ENCODE measurements at places on chromosomes 1 and 21. TPM values are rescaled to one million over a fixed set of nuclear protein-coding genes. Genes with fewer than 3 reads are reported as not detected.

PEX14 gene
- 2.1 TPM for total RNA-seq

ANGPTL3 gene
- total RNA-seq, result not detected

HES2 gene
- total RNA-seq, result not detected

WNT3A gene
- not detected for total RNA-seq

TDRD5 gene
- total RNA-seq, result not detected

APCS gene
- not detected for total RNA-seq

- no peak for DNase-seq
Measured at GRCh38 chr21:39265603-39266002, 47.8 kb downstream of the BRWD1 start.

DNA sequence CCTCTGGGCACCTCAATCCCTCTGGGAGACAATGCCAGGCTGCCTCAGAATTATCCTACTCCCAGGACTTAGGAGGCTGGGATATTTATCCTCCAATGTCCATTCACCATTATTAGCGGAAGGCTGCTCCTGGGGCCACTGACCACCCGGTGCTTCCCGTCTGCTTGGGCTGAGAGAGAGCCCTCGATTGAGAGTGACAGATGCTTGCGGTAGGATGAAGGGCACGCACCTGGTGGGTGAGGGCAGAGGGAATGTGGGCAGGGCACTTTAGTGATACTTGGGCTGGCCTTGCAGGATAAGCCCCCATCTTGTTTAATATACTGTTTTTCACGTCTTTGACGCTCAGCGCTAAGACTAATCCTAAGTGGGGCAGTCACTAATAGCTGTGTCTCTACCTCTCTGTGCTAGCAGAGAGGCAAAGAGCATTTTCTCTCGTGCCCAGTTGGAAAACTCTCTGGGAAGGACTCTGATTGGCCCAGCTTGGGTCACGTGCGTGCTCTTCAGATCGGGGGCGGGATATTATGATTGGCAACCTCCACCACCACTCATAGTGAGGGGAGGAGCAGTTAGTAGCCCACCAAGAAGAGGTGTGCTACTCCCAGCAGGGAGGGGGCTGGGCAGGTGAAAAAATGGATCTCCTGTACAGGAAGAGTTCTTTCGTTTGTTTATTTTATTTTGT, 10.6 kb upstream of the PARS2 start:
- no peak for DNase-seq

- peak; percentile 76 for DNase-seq
Measured at GRCh38 chr1:225767634-225768540, 9.7 kb upstream of the SRP9 start.

GRCh38 chr1:12592496-12592895, 25.5 kb downstream of the DHRS3 start:
- DNase-seq, result no peak

- DNase-seq, result no peak
Measured at GRCh38 chr1:67053535-67053784, 488 bp downstream of the SLC35D1 start.

DNA sequence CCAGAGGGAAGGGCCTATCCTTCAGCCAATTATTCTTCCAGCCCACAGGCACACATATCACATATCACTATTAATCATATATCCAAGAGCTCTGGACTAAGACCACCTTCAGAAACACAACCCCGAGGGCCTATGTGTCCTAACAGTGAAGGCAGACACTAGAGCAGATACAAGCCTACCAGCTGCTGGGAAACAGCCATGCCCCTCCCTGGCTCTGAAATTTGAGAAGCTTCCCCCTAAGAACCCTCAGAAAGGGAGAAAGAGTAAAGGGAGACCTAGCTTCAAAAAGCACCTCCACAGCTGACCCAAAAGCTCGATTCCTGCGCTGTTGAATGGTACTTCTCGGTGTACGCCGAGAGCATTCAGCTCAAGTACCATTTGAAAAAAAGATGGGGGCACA, 17.4 kb downstream of the CNN3 start:
- DNase-seq, result no peak

- DNase-seq, result no peak
Measured at GRCh38 chr21:15667010-15667409, 62.8 kb upstream of the USP25 start.

- DNase-seq, result no peak
Measured at GRCh38 chr1:59291561-59291960, 5.3 kb upstream of the FGGY start.

GRCh38 chr1:13775916-13776315, 75.9 kb downstream of the PRDM2 start:
- DNase-seq, result no peak

DNA sequence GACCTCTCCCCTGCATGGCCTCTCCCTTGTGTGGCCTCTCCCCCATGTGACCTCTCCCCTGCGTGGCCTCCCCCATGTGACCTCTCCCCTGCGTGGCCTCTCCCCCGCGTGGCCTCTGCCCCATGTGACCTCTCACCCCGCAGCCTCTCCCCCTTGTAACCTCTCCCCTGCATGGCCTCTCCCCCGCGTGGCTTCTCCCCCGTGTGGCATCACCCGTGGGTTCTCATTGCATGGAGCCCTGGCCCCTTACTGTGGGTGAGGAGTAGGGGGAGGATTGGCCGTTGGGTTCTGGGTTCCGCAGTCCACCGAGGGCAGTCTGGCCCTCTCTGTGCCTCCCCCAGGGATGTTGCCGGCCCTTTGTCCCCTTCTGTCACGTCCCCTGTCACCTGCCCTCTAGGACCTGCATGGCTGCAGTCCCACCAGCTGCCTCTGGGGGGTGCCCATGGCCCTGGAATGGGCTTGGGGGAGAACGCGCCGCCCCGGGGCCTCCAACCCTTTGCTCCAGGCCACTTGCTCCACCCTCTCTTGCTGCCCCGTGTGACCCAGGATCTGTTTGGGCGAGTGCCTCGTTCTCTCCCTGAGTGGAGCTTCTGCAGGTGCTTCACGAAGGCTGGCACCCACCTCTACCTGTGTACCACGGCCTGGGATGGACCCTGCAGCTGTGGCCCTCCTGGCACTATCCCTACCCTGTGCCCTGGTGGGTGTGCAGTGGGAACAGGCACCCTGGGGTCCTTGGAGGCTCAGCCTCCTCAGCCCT, 21.3 kb downstream of the RRP1 start:
- DNase-seq, result peak; percentile 73

DNA sequence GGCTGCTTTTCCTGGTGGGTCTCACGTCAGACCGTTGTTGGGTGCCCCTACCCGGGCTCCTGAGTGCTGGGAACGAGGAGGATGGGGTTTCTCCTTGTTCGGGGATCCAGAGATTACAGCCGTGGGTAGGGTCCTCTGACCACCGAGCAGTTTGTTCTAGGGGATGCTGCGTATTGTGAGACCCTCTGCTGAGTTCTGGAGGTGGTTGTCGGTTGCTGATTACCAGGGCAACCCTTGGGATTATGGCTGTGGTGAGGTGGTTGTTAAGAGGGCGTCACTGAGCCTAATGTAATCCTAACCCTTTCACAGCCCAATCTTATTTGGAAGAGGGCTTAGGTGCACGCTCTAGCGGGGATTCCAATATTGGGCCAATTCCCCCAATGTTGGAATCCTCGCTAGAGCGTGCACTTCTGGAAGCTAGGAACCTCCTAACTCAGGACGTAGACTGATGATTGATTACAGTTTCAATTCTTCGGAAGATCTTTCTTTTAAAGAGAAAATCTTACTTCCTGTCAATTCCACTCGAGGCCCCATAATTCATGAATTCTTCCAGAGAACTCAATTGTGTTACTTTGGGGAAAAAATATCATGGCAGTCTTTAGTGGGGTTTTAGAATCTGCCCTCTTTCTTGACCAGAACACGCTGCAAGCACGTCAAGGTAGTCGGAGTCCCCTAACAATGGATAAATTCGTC, 483 bp downstream of the TCEANC2 start:
- no peak for DNase-seq

- no peak for DNase-seq
Measured at GRCh38 chr1:192943108-192943507, 116.1 kb downstream of the UCHL5 start.

- peak; percentile 76 for DNase-seq
Measured at GRCh38 chr1:111739925-111740765, 950 bp upstream of the INKA2 start.

- no peak for DNase-seq
Measured at GRCh38 chr1:60088620-60089155, 15.1 kb upstream of the C1orf87 start.

DNA sequence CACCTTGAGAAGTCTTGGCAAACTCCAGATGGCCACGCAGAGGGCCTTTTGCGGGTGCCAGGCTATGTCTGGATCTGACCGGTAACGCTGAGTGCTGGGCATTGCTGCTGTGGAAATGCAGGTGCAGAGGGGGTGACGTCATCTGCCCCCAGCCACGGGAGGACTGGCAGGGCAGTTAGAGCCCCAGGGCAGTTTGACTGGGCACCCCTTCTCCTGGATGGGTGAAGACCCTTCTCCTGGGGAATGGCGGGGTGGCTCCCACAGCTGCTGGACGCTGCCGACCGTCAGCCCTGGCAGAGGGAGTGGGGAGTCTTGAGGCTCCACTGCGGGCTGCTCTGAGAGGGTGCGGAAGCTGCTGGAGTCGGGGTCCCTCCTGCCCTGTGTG, 12.6 kb upstream of the EDN2 start:
- DNase-seq, result peak; percentile 55

DNA sequence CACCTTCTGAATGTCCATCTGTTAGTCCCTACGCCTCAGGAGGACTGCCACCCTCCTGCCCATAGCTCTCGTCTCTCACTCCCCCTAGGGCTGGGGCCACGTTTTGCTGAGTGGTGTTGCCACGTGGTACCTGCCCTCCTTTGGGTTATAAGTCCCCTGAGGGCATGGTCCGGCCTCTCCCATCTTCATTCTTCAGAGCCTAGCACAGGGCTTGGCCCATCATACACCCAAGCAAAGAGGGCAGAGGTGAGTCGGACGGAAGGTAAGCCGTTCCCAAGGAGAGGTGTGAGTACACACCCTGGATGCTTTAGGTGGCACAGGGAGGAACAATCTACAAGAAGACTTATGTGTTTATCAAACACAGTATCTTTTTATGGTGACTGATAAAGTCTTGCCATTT, 10.9 kb downstream of the PADI2 start:
- no peak for DNase-seq

DNA sequence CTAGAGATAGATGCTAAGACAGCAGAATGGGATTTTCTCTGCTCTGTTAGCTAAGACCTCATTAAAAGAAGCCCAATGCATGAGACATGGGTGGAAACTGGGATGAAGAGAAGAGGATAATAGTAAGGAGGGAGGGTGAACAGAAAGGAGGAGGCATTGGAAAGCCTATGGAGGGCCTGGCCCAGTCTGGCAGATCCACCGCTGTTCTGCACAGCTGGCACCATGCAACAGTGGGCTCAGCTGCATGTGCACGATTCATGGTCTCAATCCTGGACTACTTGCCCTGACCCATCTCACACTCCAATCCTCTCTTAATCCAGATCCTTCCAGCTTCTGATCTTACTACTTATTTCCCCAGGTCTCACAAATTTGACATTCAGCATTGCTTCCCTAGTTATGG, 2.2 kb downstream of the PHC2 start:
- no peak for DNase-seq

DNA sequence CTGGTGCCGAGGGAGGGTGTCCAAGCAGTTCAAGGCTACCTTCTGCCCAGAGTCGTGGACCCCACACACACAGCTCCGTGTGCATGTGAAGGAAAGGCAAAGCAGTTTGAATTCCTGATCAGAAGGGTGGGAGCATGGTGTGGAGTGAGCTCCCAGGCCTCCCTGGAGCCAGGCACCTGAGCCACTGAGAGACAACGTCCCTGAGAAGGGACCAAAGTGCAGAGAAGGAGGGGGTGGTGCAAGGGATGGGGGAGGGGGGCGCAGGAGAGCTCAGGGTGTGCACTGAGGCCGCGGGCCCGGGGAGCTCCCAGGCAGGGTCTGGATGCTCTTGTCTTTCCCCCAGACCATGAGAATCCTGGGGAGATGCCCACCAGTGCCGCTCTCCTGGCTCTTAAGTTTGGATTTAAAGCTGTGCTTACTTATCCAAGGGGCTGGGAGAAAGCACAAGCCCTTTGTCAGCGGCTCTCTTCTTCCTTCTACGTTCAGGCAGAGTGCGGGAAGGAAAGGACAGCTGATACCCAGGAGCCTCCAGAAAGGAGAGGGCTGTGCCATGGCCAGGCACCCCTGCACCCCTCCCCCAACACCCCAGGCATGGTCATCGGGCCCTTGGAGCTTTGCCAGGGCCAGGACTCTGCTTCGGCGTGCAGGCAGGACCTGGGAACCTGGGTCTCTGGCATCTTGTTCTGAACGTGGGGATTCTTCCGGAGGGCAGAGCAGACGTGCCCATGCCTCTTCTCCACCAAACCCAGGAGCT, 24.1 kb downstream of the ACTA1 start:
- DNase-seq, result no peak

- DNase-seq, result no peak
Measured at GRCh38 chr1:30318413-30318812, 405.0 kb downstream of the MATN1 start.

DNA sequence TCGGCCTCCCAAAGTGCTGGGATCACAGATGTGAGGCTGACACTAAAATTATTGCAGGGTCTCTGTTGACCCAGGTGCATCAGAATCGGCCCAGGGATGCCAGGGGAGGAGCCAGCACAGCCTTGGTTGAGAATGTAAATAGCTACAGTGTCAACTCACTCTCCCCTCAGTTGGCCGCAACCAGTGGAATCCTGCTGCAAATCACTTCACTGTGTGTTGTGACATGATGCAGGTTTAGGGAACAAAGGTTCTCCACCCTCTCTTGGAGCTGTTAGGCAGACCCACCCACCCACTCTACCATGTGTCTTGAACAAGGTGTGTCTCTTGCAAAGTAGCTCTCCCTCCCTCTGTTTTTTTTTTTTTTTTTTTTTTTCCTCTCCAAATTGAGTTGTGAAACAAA, 60.5 kb upstream of the SOD1 start:
- DNase-seq, result no peak

DNA sequence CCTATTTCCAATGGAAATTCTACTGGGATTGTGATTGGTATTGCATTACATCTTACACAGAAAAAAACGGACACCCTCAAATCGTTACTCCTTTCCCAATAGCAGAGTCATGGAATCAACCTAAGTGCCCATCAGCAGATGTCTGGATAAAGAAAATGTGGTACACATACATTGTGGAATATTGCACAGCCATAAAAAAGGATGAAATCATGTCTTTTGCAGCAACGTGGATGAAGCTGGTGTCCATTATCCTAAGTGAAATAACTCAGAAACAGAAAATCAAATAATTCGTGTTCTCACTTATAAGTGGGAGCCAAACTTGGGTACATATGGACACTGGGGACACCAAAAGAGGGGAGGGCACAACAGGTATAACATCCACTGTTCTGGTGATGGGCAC, 14.3 kb downstream of the HMGN1 start:
- DNase-seq, result no peak

- DNase-seq, result no peak
Measured at GRCh38 chr1:206506405-206507283, 687 bp upstream of the RASSF5 start.

All from uterus (tissue), 4 donors.